Skeletal muscle cell (primary cell): ENCODE measurements at places on chromosomes 7 and 10.

DNA sequence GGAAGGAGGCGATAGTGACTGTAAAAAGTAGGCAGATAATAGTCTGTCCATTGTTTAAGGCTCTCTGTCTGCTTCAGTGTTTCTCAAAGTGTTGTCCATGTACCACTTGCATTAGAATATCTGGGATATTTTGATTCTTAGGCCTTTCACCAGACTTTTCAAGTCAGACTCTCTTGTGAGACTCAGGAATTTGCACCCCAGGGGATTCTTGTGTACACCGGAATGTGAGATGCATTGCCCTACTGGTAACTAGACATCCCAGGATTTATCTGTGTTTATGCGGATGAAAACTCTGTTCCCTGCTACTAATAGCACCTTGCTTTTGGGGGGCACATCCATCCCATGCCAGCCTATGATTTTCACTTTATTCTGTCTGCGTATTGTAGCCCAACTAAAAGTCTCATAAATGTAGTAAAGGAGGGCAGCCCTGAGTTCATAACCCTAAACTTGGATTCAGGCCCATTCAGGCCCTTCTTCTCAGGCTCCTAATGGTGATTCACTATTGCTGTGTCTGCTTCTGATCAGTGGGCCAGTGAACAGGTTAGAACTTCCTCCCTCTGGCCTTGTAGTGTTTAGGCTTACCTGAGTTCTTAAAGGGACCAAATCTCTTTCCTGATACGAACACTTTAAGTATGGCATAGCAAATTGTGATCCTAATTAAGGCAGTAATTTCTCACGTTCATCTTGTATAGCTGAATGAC is 71.8 kb upstream of the RPA3 start:
- DNase-seq: no peak

DNA sequence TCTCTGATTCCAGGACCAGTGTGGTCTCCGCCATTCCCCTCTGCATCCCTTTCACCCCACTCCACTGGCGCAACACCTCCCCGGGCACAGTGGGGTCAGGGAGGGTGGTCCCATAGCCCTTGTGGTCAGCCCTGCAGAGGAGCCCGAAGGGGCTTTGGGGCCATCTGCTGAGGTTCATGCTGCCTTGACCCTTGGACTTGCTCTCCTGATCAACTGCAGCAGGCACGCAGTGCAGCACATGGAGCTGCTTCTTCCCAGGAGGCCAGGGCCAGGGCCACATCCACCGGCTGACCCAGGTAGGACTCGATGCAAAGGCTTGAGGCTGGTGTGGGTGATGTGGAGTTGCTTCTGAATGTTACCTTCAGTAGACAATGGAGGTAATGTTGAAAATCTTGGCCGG is 35.1 kb downstream of the PDIA4 start:
- DNase-seq: no peak

- peak; percentile 30 for DNase-seq
Measured at GRCh38 chr10:29482591-29483431, 152.0 kb downstream of the SVIL start.

DNA sequence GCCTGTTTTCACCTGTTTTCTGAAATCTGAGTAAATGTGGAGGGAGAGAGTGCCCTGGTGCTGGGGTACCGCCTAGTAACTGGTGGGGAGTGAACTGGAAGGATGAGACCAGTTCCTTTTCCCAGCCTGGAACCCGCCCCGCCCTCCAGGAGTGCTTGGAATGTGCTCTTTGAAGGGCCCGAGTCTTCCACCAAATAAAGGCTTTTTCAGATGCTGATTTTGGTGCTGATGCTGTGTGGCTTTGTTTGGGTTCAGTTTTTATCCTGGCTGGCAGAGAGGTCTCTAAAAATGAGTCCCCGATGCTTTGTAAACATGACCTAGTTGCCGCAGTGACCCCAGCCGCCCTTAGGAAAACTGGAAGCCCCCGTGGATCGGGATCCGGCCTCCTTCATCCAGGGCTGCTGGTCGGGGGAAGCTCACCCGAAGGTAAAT is 25.9 kb downstream of the FOXK1 start:
- DNase-seq: no peak

- DNase-seq: no peak
Measured at GRCh38 chr10:95499482-95499989, 61.6 kb downstream of the SORBS1 start.

DNA sequence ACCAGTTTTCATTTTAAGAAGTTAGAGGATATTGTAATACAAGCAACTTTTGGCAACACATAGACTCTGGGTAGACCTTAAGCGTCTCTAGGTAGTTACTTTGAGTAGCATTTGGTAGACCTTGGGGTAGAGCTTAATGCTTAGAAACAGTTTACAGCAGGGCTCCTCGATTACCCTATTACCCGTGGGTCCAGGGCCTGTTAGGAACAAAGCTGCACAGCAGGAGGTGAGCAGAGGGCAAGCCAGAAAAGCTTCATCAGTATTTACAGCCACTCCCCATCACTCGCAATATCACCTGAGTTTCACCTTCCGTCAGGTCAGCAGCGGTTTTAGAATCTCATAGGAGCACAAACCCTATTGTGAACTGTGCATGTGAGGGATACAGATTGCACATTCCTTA is 173.5 kb downstream of the TSPAN12 start:
- DNase-seq: no peak

DNA sequence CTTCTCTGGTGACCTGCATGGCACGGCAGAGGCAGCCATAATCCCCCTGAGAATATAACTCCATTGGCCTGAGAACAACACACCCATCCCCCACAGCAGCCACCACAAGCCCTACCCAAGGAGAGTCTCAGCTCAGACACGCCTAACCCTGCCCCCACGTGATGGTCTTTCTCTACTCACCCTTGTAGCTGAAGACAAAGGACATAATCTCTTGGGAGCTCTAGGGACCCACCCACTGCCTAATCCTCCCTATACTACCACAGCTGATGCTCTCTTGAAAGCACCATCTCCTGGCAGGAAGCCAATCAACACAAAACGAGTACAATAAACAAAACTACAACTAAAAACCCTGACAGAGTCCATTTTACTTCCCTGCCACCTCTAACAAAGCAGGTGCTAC is 30.7 kb upstream of the HPSE2 start:
- no peak for DNase-seq

DNA sequence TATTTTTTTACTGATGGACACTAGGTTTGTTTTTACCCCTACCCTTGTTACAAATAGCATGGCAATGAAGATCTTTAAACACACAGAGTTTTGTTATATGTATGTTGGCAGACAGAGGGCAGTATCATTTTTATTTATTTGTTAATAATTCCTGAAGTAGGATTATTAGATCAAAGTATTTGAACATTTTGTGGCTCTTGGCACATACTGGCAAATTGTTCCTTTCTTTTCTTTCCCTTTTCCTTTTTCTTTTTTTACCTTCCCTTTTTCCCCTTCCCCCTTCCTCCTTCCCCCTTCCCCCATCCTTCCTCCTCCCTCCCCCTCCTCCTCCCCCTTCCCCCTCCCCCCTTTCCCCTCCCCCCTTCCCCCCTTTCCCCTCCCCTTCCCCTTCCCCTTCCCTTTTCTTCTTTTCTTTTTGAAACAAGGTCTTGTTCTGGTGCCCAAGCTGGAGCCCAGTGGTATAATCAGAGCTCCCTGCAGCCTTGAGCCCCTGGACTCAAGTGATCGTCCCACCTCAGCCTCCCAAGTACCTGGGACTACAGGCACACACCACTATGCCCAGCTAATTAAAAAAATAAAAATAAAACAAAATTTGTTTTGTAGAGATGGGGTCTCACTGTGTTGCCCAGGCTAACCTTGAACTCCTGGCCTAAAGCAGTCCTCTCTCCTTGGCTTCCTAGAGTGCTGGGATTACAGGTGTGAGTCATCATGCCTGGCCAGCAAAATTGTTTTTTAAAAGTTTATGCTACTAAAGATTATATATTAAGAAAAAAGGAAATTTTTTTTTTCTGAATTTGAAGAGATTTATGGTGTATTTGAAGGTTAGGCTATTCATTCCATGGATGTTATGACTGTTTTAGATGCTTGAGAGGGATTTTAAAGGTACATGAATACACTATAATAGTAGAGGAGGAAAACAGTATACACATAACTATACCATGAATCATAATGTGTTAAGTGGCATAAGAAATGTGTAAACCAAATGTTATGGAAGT is 39.3 kb downstream of the SEPTIN7 start:
- DNase-seq: no peak

DNA sequence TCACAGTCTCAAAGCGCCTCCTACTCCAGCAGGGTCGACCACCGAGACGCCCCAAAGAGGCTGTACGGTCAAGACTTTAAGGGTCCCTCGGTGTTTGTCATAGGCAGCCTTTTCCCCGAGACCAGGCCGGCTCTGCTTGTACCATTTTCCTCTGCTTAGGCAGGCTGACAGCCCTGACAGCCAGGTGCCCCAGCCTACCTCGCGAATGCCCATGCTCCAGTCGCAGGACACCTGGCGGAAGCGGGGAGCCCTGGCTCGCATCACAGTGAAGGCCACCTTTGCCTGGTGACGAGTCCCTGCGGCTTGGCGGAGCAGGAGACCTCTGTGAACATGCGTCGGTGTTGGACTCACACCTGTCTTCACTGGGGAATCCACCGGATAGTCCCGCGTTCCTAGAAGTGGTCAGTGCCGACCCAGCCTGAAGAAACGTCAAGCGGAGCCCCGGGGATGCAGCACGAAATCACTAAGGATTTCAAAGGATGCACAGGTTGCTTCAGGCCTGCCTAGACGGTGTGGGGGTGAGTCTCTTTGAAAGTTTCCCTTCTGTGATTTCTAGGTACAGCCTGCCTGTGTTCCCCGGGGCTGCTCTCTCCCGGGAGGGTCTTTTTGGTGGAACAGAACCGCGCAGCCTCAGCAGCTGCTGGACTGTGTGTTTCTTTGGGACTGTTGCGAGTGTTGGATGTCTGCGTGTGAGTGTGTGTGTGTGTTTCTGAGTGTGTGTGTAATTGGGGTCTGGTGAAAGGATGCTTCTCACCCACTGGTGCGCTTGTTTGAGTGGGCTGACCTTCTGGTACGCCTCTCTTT is 30.5 kb upstream of the ZNF273 start:
- DNase-seq: no peak

- DNase-seq: no peak
Measured at GRCh38 chr7:30594048-30594539, 584 bp upstream of the GARS1 start.

DNA sequence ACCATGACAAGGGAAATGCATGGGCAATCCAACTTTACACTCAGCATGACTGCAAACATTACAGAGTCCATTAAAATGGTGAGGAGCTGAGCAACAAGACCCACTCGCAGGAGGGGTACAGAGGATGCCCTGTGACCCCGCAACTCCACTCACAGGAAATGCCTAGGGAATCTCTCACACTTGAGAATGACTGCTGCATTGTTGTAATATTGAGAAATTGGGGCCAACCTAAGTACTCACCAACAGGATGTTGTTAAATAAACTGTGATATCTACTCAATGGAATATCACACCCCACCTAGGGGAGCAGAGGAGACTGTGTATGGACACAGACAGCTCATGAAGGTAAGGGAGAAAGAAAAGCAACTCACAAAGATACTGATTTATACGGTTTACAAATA is 53.4 kb upstream of the CAMK2B start:
- peak; percentile 87 for DNase-seq
